ENCODE measurements at places on chromosomes 1 and 21. TPM values are rescaled to one million over a fixed set of nuclear protein-coding genes. Genes with fewer than 3 reads are reported as not detected.

GRCh38 chr21:17264182-17264581 lies 248.7 kb upstream of the CXADR start:
- no peak overlapping the region for H3K4me3 ChIP-seq
- H3K4me1 ChIP-seq = no peaks in the 10 kb centered on the region
- no peak overlapping the region for H3K27ac ChIP-seq

- H3K27me3 ChIP-seq = no peaks in the 10 kb centered on the region
- no peak overlapping the region for H3K4me3 ChIP-seq
- no peaks in the 10 kb centered on the region for H3K36me3 ChIP-seq
- no peak for DNase-seq
These were observed 24.7 kb upstream of the ARHGEF16 start for GRCh38 chr1:3429766-3430165.

DNA sequence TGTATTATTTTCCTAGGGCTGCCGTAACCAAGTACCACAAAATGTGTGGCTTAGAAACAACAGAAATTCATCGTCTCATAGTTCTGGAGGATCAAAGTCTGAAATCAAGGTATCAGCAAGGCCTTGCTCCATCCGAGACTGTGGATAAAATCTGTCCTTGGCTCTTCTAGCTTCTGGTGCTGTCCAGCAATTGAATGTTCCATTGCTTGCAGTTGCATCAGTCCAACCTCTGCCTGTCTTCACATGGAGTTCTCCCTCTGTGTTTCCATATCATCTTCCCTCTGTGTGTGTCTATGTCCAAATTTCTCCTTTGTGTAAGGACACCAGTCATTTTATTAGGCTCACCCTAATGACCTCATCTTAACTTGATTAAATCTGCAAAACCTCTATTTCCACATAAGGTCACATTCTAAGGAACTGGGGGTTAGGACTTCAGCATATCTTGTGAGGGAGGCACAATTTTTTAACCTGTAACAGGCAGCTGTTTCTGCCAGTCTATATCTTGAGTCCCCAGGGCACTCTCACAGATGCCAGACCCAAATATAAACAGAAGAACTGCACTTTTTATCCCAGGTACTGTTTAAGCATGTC lies 84.2 kb downstream of the ERG start:
- no peak overlapping the region for H3K27ac ChIP-seq
- H3K27me3 ChIP-seq = peaks cover 13% of the 10 kb centered on the region
- H3K4me1 ChIP-seq = no peaks in the 10 kb centered on the region
- H3K36me3 ChIP-seq = no peaks in the 10 kb centered on the region
- H3K4me3 ChIP-seq = no peak overlapping the region

The TGFB2 gene
- not detected for total RNA-seq

The PTPN7 gene
- total RNA-seq = 201 TPM

Measured in activated T-cell treated with anti-CD3 and anti-CD28 coated beads, Interleukin-2, amount 50 U/mL, for 72 hours (primary cell).